ENCODE measurements at places on chromosomes 7 and 10.

- no peak for DNase-seq
Observed at GRCh38 chr7:30420662-30421061, 57.9 kb downstream of the NOD1 start.

- DNase-seq, result no peak
Observed at GRCh38 chr10:23201837-23202236, 9.7 kb downstream of the PTF1A start.

DNA sequence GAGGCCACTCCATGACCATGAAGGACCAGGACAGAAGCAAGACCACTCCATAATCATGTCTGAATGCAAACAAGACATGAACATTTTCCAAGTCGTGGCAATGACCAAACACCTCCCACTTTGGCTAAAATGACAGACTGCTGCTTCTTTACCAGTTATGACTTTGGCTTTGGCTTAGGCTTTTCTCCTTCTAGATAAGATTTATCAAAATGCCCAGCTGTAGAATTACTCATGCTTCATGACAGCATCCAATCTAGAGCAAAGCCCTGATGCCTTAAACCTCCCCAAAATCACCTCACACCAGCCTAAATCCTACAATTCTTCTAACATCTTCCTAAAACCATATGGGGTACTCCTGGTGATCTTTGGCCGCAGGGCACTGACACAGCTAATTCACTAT is 102.1 kb downstream of the VPS41 start:
- no peak for DNase-seq

- no peak for DNase-seq
Observed at GRCh38 chr7:111997546-111997945, 208.7 kb downstream of the DOCK4 start.

- DNase-seq, result no peak
Observed at GRCh38 chr7:22210967-22211366, 146.0 kb downstream of the RAPGEF5 start.

DNA sequence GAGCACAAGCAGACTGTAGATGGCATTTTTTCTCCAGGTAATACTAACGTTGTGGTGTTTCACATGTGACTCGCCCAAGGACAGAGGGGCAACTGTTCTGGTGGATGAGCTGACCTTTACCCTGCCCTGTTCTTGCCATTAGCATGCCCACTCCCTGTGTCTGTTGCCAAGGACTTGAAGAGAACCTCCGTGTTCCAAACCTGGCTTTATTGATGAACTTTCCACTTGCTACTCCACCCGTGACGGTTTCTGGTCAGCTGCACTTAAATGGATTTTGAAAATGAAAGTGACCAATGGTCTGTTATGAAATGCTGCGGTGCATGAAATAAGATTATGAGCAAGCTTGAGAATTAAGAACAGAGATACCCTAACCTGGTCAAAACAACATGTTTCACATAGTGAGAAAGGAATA is 30.4 kb downstream of the LRRC4 start:
- peak; percentile 55 for DNase-seq

DNA sequence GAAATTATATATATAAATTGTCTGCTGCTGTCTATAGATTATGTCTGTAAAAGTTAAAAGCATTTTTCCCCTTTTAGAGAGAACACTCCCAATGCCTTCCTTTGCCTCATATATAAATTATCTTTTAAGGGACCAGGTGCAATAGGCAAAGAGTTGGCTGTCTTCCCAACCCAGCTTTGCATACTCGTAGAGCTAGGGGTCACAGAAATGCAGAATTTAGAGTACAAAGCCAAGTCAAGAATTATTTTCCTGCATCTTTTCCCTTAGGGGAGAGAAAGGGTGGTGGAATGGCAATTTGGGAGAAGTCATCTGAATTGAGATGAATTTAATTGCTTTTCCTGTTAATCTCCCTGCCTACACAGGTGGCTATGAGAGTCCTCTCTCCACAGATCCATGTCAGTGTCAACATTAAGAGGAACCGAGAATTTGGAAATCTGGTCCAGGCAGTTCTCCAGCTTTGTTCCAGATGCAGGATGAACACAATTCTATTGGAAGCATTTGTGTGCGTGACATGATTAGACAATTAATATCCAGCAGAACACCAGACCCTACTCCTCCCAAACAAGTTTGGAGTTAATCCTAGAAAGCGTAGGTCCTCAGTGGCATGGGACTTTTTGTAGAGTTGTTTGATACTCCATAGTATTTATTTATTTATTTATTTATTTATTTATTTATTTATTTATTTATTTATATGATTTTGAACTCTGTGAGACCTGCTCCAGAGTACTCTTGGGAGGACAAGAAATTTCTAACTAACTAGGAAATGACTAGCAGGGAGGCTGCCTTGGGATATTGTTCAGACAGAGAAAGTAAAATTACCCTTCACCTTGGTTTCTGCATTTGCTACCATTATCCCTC is 80.3 kb upstream of the SKAP2 start:
- no peak for DNase-seq

GRCh38 chr10:26043469-26043868 is 109.4 kb downstream of the MYO3A start:
- no peak for DNase-seq

DNA sequence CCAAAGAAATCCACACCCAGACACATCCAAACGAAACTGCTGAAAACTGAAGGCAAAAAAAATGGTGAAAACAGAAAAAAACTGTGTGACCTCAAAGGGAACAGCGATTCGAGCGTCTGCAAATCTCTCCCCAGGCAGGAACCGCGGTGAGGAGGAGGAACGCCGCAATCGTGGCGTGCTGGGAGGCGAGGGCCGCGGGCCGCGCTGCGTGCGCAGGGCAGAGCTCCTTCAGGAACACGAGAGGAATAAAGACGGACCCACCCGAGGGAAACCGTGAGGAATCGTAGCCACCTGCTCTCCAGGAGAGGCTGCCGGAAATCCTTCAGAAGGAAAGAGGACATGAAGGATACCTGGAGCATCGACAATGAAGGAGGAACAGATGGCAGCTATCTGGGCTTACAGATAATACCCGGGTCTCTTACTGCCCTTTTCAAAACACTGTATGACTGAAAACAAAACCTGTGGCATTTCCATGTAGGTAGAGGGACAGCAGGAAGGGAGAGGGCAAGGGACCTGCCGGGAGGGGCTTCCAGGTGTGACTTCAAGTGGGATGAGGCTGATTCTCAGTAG is 266.0 kb downstream of the MAD1L1 start:
- DNase-seq, result no peak

GRCh38 chr10:77846718-77847311 is 79.7 kb downstream of the DLG5 start:
- DNase-seq, result peak; percentile 66

DNA sequence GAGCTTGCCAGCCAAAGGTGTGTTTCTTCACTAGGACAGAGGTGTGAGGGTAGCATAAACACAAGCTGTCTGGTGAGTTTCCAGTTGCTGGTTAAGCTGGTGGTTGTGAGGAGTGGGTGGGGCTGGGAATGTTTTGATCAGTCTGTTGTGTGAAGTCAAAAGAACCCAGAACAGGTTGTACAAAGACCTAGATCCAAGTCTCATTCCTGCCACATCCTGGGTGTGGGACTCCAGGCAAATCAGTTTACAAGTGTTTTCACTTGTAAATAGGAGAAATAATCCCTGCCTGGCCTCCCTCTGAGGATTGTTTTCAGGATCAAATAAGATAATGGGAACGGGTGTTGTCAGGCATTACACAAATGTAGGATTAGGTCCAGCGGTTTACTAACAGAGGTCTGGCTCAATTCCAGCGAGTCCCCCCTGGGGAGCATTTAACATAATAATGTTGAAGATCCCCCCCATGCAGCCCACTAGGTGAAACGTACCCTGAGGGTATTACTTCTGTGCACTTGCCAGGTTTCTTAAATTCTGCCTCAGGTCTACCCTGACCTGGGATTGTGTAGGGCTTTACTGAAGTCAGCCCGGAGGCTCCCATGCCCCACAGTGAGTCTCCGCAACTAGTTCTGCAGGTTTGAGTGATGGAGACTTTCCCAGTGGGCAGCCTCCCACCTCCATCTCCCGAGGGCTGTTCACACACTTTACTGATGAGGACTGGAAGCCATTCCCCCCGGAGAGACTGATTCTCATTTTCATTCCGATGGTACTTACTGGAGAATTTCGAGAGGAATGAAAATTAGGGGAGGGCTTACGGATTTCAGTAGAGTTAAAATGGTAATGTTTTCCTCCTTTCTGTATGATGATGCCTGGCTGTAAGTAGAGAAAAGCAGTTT is 2.7 kb upstream of the FRAT2 start:
- DNase-seq, result no peak

- peak; percentile 77 for DNase-seq
Observed at GRCh38 chr7:140697447-140698143, 1.1 kb downstream of the NDUFB2 start.

- DNase-seq, result no peak
Observed at GRCh38 chr7:124387056-124387455, 354.2 kb upstream of the TMEM229A start.

- DNase-seq, result peak; percentile 34
Observed at GRCh38 chr10:74190494-74190893, 39.5 kb downstream of the ADK start.

- DNase-seq, result no peak
Observed at GRCh38 chr10:60206735-60207134, 182.9 kb downstream of the ANK3 start.

DNA sequence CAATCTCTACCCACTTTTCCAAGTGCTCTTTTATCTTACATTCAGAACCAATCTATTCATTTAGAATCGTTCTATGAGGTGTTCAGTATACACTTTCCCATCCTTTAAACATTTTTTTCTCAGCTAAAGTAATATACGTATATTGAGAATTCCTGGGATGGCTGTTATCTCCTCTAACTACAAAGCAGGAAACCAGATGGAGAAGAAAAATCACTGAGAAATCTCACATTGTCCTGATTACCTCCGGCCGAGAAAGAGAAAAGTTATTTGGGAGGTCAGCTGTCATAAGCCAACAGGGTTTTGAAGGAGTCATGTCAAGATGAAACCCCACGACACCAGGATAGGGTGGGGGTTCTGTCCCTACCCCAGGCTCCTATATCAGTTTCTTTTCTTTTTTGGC is 99.2 kb upstream of the KDM7A start:
- DNase-seq, result no peak

GRCh38 chr10:31192475-31192874 is 126.5 kb upstream of the ZEB1 start:
- no peak for DNase-seq

GRCh38 chr7:41193738-41194282 is 509.1 kb downstream of the INHBA start:
- no peak for DNase-seq

DNA sequence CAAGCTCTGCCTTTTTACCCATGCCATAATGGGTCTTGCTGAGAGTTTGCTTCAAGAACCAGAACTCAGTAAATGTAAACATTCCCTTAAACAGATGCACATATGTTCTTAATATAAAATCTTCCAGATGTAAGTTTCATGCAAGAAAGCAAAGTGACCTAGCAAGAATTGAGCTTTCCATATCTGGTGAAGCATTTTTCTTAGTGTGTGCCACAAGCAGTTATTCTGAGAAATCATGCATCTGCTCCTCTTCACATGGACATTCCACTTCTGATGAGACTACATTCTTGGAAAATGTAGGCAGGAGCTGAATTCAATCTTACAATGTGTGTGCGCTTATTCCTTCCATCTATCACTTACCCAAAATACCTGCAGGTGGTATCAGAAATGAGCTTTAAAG is 227.8 kb upstream of the LRRTM3 start:
- no peak for DNase-seq

- DNase-seq, result peak; percentile 30
Observed at GRCh38 chr10:103921750-103922195, 3.8 kb upstream of the STN1 start.

GRCh38 chr7:149716007-149716931 is 57.1 kb downstream of the ZNF467 start:
- DNase-seq, result peak; percentile 27

GRCh38 chr7:106405697-106406141 is 120.9 kb upstream of the NAMPT start:
- no peak for DNase-seq

DNA sequence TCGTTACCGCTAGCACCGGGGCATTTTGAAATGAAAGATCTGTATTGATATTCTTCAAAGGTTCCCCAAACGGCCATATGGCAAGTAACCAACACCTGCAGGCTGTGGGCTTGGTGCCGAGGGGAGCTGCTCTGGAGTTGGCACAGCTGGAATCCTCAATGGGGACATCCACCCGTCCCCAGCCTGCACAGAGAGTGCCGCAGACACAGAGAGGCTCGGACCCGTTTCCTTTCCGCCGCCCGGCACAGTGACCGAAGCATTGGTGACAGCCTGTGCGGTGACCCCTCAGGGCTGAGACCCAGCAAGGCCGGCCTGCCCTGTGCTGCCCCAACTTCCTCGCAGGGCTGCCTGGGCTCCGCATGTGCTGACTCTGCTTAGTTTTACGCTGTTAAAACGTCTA is 4.5 kb downstream of the CFAP46 start:
- DNase-seq, result no peak

- peak; percentile 42 for DNase-seq
Observed at GRCh38 chr10:87590705-87591588, 68.7 kb upstream of the PAPSS2 start.

- no peak for DNase-seq
Observed at GRCh38 chr10:78964274-78964951, 104.4 kb upstream of the ZMIZ1 start.

DNA sequence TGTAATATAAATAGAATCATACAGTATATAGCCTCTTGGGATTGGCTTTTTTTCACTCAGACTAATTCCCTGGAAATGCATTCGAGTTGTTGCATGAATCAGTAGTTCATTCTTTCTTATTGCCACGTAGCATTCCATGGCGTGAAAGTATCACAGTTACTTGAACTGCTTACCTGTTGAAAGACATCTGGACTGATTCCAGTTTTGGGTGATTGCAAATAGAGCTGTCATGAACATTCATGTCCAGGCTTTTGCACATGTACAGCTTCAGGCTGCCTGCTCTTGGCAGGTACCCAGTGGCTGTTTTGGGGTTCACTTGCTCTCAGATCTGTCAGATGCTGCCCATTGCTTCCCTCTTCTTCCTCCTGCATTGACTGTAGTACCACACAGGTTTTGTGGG is 54.9 kb downstream of the LRGUK start:
- DNase-seq, result no peak

DNA sequence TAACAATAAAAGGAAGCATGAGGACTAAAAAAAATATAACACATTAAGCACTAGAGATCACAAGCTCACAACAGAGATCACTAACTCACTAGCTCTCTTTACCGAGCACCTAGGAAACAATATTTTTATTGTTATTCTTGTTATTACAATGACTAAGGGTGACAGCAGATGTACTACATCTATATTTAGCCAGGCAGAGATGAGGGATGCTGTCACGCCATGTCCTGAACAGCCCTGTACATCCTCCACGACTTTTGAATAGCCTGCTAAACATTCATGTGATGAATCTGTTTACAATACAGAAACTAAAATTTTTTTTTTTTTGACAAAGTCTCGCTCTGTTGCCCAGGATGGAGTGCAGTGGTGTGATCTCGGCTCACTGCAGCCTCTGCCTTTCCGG is 22.7 kb downstream of the FAM133B start:
- no peak for DNase-seq

GRCh38 chr7:18638594-18639452 is 143.3 kb downstream of the HDAC9 start:
- peak; percentile 39 for DNase-seq
